ENCODE measurements at places on chromosomes 1 and 21.

GRCh38 chr1:2840036-2840809 is 38.7 kb upstream of the TTC34 start:
- DNase-seq: no peak

GRCh38 chr21:17848228-17848627 is 29.1 kb upstream of the C21orf91 start:
- no peak for DNase-seq

DNA sequence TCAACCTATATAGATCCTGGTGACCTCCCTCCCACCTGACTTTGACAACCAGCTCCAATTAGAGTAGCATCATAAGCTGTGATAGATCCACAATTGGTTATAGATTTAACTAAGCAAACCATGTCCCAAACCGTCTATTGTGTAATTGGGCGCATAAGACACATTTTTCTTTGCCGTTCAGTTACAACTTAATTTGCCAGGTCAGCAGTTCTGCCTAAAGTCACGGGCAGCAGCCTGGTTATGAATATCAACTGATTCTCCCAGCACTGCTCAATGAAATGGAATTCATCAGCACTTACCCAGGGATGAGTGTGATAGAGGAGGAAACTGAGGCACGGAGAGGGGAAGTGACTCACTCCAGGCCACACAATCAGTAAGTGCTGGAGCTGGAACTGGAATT is 73.4 kb downstream of the KLHDC7A start:
- no peak for DNase-seq

GRCh38 chr1:9477535-9477934 is 61.7 kb upstream of the SLC25A33 start:
- no peak for DNase-seq

DNA sequence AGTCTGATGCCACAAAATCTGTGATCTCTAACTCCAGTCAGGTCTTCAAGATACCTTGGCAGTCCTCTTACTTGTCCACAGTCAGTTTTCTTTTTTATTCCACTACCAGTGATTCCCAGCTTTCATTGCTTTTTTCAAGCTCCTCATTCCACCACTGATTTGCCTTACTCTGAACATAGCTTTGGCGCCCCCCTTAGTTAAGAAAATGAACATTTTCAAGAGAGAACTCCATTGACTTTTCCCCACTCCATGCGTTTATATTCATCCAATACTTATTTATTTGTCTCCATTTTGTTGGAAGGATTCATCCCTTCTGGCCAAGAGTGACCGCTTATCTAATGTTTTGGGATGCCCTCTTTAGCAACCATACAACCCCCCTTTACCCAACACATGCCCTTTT is 33.9 kb upstream of the IPO9 start:
- no peak for DNase-seq

- DNase-seq: no peak
Observed at GRCh38 chr1:206839006-206839560, 26.3 kb upstream of the IL20 start.

DNA sequence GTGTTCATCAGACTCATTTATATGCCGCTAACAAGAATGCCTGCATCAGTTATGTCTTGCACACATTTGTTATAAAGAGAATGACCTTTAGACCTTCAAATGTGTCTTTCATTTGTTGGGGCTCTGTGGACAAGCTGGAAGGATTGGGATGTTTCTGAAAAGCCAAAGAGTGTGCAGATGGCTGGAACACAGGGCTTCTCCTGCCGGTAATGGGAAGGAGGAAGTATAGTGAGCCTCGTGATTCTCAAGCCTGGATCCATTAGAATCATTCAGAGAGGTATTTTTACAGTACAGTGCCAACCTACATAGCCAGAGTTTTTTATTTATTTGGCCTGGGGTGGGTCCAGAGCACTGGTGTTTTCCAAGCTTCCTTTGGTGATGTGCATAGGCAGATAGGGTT is 40.6 kb upstream of the ATP1A1 start:
- no peak for DNase-seq
